Stimulated activated CD8-positive, alpha-beta memory T cell treated with anti-CD3 and anti-CD28 coated beads, Interleukin-12 subunit alpha, Interleukin-12 subunit beta, amount 100 ng/mL, for 4 hours (primary cell): ENCODE measurements at places on chromosomes 7 and 10.

DNA sequence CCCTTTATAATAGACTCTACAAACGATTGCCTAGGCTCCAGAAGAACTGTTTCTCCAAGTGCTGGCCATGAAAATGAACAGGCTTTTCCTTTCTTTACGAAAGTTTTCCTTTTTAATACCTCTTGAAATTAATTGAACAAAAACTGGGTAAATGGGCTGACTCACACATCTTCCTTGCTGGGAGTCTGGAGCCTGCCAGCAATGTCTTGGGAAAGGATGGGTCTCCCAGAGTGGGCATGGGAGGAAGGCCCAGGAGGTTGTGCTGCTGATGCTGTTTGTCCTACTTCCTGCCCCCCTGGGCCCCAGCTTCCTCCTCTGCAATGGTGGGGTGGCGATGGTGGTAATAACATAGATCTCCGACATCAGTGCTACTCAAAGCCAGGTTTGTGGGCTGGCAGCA, 174.1 kb downstream of the RPS24 start:
- DNase-seq: no peak

DNA sequence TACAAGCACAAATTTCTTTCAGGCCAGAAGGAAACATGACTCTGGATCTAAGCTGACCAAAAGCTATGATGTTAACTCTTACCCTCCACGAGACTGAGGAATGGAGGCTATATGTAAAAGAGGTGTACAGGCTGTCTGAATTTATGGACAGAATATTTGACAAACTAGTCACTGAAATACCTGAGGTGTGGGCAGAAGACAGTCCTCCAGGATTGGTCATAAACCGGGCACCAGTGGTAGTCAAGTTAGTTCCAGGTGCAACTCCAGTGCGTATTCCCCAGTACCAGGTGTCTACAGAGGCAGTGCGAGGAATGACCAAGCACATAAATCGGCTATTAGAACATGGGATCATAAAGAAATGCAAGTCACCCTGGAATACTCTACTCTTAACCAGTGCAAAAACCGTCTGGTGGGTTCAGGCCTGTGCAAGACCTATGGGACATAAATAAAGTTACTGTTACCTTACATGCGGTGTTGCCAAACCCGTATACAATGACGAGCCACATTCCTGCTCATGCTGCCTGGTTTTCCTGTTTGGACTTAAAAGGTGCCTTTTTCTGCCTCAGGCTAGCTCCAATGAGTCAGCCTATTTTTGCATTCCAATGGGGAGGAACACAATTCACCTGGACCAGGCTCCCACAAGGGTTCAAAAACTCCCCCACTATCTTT, 6.7 kb upstream of the CYREN start:
- no peak for DNase-seq

DNA sequence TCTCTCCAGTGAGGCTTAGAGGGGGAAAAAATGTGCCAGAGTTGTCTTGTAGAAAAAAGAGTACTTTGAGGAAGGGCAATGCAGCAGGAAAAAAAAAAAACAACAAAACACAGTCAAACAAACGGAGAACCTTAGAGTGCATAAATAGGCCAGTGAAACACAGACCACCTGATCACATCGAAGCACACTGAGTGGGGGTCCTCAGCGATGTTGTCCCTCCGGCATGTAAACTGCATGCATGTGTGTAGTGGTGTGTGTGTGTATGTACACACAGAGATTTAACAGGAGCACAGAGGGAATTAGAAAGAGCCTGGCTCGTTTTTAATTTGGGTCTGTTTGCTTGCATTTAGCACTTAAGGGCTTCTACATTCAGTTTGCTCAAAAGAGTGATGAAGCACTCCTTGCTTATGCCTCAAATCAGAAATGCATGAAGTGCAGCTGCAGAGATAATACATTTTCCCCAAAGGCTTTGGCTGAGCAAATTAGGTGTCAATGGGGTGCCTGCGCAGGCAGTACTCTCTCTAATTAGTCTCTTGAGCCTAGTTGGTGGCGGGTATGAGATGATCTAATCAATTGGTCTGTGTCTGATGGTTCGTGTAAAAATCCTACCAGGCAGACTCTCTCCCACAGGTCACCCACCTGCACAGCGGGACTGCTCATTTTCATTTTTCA, 62.7 kb upstream of the FZD1 start:
- no peak for DNase-seq

- DNase-seq: no peak
Observed at GRCh38 chr7:149800169-149800555, 26.8 kb upstream of the ZNF467 start.

DNA sequence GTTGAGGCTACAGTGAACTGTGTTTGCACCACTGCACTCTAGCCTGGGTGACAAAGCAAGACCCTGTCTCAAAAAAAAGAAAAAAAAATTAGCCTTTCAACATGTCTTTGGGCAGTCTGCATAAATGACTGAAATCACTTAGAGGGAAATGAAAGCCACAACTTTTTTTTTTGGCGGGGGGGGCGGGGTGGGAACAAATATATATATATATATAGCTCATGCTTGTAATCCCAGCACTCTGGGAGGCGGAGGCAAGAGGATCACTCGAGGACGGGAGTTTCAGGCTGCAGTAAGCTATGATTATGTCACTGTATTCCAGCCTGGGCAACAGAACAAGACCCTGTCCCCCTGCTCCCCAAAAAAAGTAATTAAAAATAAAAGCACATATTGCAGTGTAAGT, 23.4 kb upstream of the MICU1 start:
- no peak for DNase-seq

- no peak for DNase-seq
Observed at GRCh38 chr10:8927705-8928104, 873.2 kb downstream of the GATA3 start.

- no peak for DNase-seq
Observed at GRCh38 chr10:60237977-60238758, 151.5 kb downstream of the ANK3 start.

GRCh38 chr7:34425194-34425593, 232.8 kb upstream of the NPSR1 start:
- DNase-seq: no peak

DNA sequence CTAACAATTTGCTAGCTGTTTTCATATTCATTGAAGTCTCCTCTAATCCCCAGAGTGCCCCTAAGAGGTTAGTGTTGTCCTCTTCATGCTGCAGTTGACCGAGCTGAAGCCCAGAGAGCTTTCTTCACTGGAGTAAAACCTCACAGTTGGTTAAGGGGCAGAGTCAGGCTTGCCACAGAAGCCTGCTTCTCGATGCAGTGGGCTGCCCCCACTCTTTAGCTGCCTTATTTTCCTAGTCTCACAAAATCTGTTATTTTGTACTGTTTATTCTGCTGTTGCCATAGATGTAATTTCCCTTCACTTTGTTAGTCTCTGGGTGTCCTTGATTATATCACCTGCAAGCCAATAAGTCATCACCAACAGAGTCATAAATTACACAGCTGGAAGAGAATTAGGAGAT, 56.3 kb upstream of the ZPBP start:
- DNase-seq: no peak

GRCh38 chr7:77944183-77945182, 145.9 kb downstream of the PHTF2 start:
- no peak for DNase-seq

- no peak for DNase-seq
Observed at GRCh38 chr7:105707967-105708762, 126.9 kb upstream of the EFCAB10 start.

GRCh38 chr10:115879372-115880089, 393.5 kb downstream of the GFRA1 start:
- DNase-seq: no peak

DNA sequence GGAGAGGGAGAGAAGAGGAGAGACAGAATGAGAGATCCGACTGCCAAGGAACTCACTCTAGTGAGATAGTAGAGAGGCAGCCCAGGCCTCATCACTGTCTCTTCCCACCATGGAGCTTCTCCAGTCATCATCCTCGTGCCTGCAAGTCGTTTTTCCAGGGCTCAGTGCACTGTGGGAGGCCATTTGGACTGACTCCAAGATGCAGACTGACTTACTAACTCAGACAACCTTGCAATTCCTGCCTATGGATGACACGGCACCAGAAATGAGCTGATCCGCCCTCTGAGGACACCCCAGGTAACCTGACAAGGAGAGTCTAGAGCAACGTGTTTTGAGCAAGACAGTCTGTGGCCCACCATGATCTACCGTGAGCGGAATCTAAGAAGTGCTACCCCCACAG, 154.9 kb downstream of the GLI3 start:
- no peak for DNase-seq

DNA sequence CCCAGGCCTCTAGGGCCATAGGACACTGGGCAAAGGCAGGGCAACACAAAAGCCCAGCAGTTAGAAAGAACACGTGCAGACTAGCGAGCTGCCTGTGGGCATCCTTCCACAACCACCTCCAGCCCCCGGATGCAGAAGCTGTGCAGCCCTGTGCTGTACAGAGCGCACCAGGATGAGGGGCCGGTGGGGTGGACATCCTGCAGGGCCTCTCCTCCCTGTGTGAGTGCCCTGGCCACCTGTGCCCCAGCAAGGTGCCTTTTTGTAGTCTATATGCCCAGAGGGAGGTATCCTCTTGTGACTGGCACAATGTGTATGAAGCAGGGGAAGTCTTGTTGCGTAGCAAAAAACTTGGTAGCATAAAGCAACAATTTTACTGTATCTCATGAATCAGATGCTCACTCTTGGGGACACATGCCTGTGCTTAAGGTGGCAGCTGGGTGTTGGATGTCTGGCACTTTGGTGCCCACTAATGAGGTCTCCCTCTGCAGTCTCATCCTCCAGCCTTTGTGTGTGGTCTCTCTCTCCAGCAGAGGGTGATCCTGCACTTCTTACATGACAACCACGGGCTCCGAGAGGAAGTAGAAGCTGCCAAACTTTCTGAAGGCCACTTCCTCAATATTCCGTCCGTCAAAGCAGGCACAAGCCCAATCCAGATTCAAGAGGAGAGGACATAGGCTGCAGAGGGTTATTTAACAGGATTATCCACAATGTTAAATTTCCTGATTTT, 8.7 kb downstream of the NCAPG2 start:
- DNase-seq: peak; percentile 24

GRCh38 chr7:158186864-158187693, 400.5 kb downstream of the PTPRN2 start:
- DNase-seq: no peak

GRCh38 chr7:155986497-155987160, 174.4 kb upstream of the SHH start:
- DNase-seq: no peak

DNA sequence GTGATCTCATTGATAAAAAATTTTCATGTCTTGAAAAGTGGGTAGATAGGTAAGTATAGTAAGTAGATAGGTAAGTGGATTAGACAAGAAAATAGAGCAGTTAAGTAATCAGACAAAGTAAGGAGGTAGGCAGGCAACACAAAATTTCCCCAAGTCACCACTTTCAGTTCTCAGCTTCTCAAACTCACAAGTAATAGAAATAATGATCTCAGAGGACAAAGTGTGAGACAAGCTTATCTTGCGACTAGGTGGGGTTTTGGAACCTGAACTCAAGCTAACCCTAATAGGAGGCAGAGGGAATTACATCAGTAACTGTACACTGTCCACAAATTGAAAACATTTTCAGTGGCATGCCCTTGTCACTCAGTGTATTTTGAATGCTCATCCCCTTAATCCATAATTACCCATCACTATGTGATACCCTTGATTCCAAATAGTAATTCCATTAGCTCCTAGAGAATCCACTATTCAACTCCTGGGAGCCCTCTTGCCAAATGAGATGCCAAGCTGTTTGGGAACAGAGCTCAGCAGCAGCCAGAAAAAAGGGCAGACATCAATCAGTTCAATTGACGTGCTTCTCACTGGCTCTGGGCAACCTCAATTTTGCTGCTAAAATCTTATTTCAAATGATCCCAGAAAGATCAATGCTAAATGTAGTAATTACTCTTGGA, 703.2 kb downstream of the XPNPEP1 start:
- DNase-seq: no peak

DNA sequence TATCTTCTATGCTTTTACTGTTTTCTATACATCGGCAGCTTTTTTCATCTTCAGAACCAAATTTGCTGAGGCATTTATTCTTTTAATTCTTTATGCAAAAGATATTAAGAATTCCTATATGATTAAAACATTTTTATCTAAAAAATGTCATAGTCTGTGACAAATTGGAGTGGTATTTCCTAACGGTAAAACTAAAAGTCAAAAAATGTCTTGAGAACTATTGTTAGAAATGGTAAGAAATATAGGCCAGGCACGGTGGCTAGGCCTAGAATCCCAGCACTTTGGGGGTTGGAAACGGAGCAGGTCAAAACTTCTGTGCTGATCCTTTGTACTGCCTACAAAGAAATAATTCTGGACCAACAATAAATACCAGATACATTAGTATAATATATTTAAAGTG, 57.7 kb upstream of the PRR15 start:
- DNase-seq: no peak

- DNase-seq: no peak
Observed at GRCh38 chr7:90706072-90706716, 110.1 kb downstream of the CDK14 start.

GRCh38 chr7:139829025-139829774, at the start of gene TBXAS1:
Gene TBXAS1, plus strand, starts transcription at chr7:139829264. Its CDS starts 127 bp downstream, at chr7:139829391.
- DNase-seq: no peak

GRCh38 chr10:61609701-61610100, 53.0 kb upstream of the CABCOCO1 start:
- DNase-seq: no peak

DNA sequence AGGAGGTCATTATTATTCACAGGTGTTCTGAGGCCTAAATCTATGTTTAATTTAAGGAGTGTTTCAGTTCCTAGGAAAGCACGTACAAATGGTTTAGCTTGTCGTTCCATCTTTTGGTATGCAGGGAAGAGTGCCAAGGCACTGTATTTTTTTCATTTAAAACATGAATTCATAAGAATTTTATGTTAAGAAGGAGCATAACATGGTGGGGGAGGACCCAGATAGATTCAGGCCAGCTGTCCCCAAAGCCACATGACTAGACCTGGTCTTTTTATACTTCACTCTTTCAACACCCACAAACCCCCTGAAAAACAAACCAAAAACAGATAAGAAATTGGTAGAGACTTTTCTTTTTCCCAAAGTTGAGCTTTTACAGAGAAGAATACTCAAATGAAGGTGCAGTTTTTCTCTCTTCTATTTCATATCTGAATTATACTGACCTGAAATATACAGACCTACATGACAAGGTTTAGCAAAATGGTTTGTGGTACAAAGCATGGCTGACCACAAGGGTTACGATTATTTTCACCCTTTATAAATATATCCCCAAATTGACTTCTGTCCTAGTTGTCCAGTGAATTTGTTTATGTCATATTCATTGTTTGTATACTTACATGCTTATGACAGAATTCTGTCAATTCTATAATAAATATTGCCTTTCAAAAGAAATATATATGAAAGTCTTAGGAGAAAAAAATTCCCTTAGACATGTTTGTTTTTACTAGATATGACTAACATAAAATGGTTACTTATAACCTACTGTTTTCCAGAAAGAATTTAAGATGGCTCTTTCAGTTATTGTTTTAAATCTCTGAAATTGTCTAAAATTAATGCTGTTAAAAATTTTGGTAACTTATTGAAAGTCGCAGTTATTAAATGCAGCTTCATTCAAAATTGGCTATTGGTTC, 71.3 kb downstream of the AP3M1 start:
- DNase-seq: no peak

- DNase-seq: no peak
Observed at GRCh38 chr7:71015252-71015900, 116.6 kb upstream of the GALNT17 start.

GRCh38 chr10:76113952-76114351, 682.5 kb downstream of the LRMDA start:
- DNase-seq: no peak

GRCh38 chr7:136869991-136870865, 1.8 kb downstream of the CHRM2 start:
- DNase-seq: no peak

GRCh38 chr10:103053659-103054581, 135.8 kb downstream of the CNNM2 start:
- DNase-seq: peak; percentile 17

- no peak for DNase-seq
Observed at GRCh38 chr10:121645696-121646095, 47.5 kb upstream of the FGFR2 start.
